ENCODE measurements at places on chromosomes 2 and 18.
A peak's percentile ranks its signal among the peaks of the same experiment; 100 is the strongest.

GRCh38 chr2:112927745-112928144 lies 16.8 kb downstream of the IL37 start:
- no peak for DNase-seq

- DNase-seq = peak; percentile 69
Measured at GRCh38 chr2:223856021-223856420, 18.6 kb upstream of the AP1S3 start.

DNA sequence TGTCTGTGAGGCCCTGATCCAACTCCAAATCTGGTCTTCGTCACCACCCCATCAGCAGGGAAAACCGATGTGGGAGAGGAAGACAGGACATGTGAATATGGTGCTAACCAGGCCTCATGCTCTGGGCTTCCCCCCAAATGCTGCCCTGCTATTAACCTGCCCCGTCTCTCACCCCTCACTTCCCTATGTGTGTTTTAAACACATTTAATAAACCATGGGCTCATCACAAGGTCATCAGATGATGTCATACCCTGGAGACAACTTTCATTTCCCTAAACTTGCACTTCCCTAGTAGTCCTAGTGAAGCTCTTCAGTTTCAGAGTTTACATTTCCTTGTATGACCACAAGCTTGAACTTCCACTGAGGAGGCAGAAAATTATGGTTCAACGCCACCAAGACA lies 49.9 kb downstream of the CD8B2 start:
- DNase-seq = no peak

DNA sequence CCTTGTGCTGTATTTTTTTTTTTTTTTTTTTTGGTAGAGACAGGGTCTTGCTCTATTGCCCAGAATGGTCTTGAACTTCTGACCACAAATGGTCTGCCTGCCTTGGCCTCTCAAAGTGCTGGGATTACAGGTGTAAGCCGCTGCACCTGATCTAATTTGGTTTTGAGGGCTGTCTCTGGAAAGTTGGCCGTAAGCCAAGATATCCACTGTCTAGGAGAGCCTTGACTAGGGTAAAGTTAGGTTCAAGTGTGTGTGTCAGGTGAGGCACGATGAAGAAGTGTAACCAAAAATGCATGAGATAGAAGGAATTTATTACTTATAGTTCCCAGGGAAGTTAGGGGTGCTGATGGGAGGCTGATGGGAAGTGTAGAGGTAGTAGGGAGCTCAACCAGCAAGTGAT lies 46.7 kb downstream of the INO80C start:
- no peak for DNase-seq

DNA sequence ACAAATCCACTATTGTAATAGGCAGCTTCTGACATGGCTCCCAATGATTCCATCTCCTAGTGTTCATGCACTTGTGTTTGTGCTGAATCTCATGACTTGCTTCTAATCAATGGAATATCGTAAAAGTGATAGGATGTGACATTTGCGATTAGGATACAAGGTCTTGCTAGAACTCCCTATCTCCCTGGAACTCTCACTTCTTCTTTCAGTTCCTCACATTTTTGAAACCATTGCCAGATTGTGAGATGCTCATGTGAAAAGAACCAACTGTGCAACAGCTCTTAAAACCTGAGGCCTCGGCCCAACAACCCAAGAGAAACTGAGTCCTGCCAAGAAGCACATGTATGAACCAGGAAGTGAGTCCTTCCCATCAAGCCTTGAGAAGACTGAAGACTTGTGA lies 226.9 kb upstream of the DTNA start:
- DNase-seq = no peak

DNA sequence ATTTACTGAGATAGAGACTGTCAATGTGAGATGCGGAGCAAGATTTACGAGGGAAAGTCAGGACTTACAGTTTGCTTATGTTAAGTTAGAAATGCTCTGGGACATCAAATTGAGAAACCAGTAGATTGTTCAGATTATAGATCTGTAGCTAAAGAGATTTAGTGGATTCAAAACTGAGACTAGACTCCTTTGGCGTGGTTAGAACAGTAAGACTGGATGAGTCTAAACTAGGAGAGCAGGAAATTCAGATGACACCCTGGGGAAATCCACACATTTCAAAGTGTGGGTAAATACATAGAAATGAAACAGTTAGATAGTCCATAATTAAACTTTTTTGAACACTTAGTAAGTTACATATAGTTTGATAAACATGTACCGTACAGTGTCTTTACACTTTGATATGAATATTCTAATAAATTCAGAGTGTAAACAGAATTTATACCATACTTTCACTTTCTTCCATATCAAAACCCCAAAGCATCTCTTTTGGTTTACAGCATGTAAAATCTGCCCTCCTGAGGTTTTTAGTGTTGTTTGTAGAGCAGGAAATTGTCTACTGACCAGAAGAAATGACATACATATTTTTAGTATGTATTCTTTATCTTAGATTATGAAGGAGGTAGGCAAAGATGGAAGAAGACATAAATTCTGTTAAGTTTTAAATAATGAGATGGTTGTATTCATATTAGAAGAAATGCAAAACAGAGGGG lies 231.5 kb downstream of the NYAP2 start:
- DNase-seq = no peak
